Frontal cortex (tissue), 4 donors: ENCODE measurements at places on chromosomes 11 and 22. TPM values are rescaled to one million over a fixed set of nuclear protein-coding genes. Genes with fewer than 3 reads are reported as not detected.

DNA sequence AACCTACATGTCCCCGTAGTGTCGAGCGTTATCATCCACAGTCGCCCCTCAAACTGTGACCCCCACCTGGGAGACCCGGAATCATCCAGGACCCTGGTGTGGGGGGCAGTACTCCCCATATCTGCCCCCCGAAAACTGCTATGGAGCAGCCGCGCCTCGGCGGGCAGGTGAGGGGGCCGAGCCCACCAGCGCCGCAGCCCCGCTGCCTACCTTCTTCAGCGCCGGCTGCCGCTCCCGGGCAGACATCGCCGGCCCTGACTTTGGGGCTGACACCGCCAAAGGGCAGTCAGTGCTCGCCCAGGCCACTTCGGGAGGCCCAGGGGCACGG is 825 bp downstream of the ARHGAP20 start:
- DNase-seq = no peak

NAALADL1 gene
- total RNA-seq = 4.1 TPM

LRRC10B gene
- 2.9 TPM for total RNA-seq

DNA sequence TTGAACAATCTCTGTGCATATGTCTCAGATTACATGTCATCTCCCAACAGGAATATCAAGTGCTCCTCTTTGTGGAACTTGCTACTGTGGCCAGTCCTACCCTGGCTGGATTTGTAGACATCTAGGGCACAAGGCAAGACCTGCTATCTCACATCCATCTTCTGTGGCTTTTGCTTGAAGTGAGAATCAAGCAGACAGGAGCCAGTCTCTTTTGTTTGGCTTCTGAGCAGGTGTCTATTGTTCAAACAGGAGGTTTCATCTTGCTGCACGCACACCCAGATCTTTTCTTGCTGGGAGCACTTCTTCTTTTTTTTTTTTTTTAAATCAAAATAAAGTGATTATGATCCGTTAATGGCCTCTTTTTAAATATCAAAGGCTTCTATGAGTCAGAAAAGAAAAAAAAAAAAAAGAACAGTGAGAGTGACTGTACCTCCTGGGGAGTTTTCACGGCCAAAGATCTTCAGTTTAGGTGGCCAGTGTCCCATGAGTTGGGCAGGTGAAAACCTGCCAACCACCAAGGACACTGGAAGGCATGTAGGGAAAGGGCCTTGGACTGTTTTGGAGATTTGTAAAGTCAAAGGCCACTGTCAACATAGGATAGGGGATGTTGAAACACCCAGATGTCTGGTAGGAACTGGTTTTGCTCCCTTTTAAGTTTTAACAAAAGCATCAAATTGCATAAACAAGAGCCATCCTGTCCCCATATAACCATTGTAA is 78.1 kb downstream of the CD44 start:
- DNase-seq = no peak

- peak; percentile 40 for DNase-seq
Measured at GRCh38 chr11:7892840-7893254, 38.2 kb downstream of the OR10A6 start.

DNA sequence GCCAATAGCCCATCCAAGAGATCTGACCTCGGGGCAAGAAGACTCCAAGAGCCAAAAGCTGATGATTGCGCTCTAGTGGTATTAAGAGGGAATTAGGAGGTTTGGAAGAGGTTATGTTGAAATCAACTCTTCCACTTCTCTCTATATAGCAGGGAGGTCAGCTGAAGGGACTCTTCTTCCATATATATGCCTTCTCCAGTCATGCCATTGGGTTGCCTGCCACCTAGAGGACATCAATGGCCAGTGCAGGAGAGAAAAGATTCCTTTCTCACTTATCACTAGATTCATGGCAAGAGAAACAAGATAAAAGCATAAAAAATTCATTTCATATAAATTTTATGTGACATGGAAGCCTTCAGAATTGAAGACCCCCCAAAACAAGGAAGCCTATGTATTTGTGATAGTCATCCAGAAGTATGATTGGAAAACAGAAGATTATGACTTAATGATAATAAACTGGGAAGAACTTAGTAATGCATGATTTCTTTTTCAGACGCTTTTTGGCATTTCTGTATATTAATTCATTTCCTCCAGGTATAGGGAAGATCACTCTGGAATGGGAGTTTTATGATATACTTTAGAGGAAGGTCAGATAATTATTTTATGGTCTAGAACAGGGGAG is 435.1 kb upstream of the DDI1 start:
- DNase-seq = peak; percentile 31

GRCh38 chr11:128688896-128689546 is 4.9 kb upstream of the FLI1 start:
- DNase-seq = no peak

MGAT3 gene
- total RNA-seq = 19.2 TPM

MAPK8IP2 gene
- 60.3 TPM for total RNA-seq

SGSM1 gene
- total RNA-seq = 8.6 TPM

CARD10 gene
- total RNA-seq = 4.1 TPM

CTSF gene
- 34.6 TPM for total RNA-seq

DNA sequence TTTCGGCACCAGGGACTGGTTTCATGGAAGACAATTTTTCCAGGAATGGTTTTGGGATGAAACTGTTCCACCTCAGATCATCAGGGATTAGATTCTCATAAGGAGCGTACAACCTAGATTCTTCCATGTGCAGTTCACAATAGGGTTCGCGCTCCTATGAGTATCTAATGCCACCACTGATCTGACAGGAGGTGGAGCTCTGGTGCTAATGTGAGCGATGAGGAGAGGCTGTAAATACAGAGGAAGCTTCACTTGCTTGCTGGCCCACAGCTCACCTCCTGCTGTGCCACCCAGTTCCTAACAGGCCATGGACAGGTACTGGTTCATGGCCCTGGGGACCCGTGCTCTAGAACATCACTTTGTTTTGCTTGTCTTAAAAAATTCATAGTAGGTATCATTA is 41.8 kb upstream of the AMPD3 start:
- no peak for DNase-seq

UPK3A gene
- not detected for total RNA-seq

DNA sequence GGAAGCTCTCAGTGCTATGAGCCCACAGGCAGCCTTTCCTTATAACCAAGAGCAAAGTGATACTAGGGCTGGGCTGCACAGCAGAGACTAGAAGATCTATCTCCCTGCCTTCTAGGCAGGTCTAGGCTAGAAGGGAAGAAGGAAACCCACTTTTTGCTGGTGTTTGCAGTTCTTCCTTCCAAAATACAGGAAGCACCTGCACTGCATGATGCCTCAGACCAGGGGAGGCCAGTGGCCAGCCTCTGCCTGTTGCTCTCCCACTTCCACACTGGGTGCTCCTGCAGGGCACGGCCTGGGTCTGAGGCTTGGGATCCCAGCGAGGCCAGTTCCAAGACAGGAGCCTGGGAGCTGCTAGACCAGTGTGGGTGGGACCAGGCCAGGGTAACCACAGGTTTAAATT is 6.0 kb upstream of the UCP3 start:
- no peak for DNase-seq

SLC35E4 gene
- total RNA-seq = 6.5 TPM

GRCh38 chr11:22753416-22753815 is 76.2 kb downstream of the SVIP start:
- no peak for DNase-seq

- no peak for DNase-seq
Measured at GRCh38 chr22:42319386-42319785, 48.9 kb upstream of the TCF20 start.

DNA sequence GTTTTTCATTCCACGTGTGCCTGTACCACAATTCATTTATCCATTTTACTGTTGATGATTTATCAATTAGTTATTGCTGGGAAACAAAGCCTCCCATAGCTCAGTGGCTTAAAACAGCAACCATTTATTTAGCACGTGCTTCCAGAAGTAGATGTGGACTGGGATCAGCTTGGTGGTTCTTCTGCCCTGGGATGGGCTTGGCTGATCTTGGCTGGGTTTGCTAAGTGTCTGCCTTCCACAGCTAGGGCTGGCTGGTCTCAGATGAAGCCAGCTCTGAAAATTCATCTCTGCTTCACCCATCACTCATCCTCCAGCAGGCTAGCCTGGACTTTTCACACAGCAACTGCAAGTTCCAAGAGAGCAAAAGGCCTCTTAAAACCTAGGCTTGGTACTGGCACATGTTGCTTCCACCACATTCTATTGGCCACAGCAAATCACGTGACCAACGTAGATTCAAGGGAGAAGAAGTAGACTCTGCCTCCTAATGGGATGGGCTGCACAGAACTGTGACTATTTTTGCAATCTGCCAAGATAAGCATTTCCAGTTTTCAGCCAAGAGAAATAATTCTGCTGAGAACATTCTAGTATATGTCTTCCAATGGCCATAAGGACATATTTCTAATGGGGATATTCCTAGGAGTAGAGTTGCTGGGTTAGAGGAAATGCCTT is 124.9 kb downstream of the MN1 start:
- DNase-seq = no peak

GRCh38 chr11:34502949-34503348 is 10.6 kb downstream of the ELF5 start:
- DNase-seq = no peak

DNA sequence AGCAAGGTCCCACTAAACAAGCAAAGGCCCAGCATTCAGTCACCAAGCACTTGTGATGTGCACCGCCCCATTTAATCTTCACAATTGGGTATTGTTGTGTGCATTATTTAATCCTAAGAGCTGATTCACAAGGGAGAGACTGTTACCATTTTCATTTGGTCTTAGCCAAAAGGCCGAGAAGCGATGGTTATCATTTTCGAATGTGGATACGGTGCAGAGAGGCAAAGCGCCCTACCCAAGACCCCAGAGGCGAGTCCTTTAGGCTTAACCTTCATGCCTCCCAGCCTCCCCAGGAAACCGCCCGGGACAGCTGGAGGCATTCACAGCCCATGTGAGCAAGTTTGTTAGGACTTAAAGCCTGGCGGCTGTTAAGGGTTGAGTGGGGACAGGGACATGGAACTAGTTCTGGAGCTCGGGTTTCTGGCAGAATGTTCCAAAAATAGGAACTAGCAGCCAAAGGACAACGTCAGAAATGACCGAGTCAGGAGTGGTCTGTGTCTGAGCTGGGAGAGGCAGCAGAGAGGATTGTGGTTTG is 13.0 kb upstream of the UPK3A start:
- DNase-seq = peak; percentile 50

- no peak for DNase-seq
Measured at GRCh38 chr11:125108469-125108868, 3.0 kb downstream of the TMEM218 start.

GPR152 gene
- total RNA-seq = not detected

- no peak for DNase-seq
Measured at GRCh38 chr11:118033443-118033842, 43.4 kb upstream of the TMPRSS4 start.

GRCh38 chr11:7520011-7520942 is 6.5 kb downstream of the PPFIBP2 start:
- DNase-seq = no peak

- DNase-seq = no peak
Measured at GRCh38 chr11:121931748-121932352, 184.2 kb downstream of the BLID start.

ETS1 gene
- total RNA-seq = 9.8 TPM

- no peak for DNase-seq
Measured at GRCh38 chr22:47100019-47100418, 337.6 kb downstream of the TBC1D22A start.

- DNase-seq = no peak
Measured at GRCh38 chr22:44344407-44344806, 31.7 kb upstream of the SHISAL1 start.

DNA sequence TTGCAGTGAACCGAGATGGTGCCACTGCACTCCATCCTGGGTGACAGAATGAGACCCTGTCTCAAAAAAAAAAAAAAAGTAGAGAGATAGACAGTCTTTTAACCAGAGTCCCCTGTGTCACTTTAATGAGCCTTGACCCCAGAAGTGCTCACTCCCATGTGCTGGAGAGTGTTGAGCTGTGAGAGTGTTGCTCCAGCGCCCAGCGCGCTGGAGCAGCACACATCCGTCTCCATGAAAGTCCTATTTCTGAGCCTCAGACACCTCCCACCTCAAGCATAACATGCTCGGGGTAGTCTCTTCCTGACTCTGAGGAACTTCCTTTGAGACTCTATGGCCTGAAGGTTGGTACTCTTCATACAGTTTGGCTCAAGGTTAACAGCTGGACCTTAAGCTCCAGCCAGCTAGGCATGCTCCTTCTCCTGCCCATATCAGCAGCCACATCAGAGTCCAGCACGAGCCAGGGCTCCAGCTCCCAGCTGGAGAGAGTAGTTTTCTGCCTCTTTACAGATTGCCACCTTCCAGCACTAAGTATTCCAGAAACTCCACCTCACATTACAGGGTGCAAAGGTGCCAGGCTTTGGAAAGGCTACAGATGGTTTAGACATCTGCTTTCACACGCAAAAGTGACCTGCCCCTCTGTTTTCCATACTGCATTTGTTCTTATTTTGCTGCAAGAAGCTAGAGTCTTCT is 29.4 kb upstream of the UBASH3B start:
- no peak for DNase-seq

ZNF408 gene
- total RNA-seq = 4.5 TPM

DNA sequence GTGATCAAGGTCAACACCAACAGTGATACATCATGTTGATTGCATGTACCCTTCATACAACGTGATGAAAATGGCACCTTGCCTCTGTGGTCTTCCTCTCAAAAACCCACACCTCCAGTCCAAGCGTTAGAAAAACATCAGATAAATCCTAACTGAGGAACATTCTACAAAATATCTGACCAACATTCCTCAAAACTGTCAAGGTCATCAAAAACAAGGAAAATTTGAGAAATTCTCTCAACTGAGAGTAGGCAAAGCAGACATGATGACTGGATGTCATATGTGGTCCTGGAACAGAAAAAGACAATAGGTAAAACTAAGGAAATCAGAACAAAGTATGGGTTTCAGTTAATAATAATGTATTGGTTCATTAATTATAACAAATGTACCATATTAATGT is 64.0 kb upstream of the POU2AF1 start:
- no peak for DNase-seq

DNA sequence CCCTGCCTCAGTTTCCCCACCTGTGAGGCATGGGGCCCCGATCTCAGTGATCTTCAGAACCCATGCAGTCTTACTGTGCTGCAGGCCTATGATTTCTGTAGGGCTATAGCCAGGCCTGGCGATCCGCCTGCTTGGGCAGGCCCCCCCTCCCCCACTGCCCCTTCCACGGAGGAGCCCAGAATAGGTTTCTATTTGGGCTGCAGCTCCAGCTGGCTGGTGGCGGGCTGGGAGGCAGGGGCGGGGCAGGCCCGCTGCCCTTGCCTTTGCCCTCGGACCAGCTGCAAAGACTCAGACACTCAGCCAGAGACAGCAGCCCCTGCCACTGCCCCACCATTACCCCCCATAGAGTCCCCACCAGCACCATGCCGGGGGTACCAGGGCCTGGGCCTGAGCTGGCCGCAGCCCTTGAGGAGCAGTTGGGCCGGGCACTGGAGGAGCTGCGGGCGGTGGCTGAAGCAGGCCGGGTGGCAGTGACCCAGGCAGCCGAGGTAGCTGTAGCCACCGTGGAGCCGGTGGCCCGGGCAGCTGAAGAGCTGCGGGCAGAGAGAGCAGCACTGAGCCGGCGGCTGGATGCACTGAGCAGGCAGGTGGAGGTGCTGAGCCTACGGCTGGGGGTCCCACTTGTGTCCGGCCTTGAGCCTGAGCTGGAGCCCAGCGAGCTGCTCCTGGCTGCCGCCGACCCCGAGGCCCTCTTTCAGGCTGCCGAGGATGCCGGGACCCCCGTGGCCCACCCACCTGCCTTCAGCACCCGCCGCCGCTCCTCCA is 12.2 kb downstream of the SMTN start:
- peak; percentile 71 for DNase-seq

- no peak for DNase-seq
Measured at GRCh38 chr11:75557666-75558494, 4.2 kb upstream of the SERPINH1 start.

GRCh38 chr11:110431051-110431672 is 1.4 kb downstream of the FDX1 start:
- peak; percentile 18 for DNase-seq

GRCh38 chr11:78753297-78753696 is 178.6 kb upstream of the NARS2 start:
- DNase-seq = no peak
